ENCODE measurements at places on chromosomes 7 and 10. TPM values are rescaled to one million over a fixed set of nuclear protein-coding genes. Genes with fewer than 3 reads are reported as not detected.

- DNase-seq = no peak
These were observed 128.4 kb upstream of the SMIM30 start for GRCh38 chr7:113246738-113247137.

DNA sequence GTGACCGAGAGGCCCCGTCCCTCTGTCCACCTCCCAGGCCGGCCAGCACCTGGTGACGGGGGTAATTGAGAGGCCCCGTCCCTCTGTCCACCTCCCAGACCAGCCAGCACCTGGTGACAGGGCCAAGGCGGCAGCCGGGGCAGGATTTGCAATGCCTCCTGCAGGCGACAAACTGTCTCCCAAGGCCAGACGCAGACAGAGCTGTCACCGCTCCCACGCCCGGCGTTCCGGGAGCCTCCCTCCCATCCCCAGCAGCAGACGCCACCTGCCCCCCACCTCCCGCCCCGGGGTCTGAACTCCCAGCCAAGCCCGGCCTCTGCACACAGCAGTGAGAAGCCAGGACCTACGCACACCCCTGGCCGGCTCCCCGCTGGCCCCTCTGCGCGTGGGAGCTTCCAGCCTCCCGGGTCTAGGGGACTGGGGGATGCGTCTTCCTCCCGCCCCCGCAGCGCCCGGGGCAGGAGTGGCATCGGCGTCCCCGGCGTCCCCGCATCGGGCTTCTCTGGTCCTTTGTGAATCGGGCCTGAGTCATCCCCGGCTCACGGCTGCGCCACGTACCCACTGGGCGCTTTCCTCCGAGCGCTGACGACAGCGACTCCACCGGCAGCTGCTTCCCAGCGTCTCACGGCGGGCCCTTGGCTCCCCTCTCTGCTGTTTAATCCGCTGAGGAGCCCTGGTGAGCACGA, 95.1 kb upstream of the DIP2C start:
- DNase-seq = no peak

Gene FEZF1
- total RNA-seq = not detected

GRCh38 chr7:69445541-69445940, 152.7 kb upstream of the AUTS2 start:
- no peak for DNase-seq

DNA sequence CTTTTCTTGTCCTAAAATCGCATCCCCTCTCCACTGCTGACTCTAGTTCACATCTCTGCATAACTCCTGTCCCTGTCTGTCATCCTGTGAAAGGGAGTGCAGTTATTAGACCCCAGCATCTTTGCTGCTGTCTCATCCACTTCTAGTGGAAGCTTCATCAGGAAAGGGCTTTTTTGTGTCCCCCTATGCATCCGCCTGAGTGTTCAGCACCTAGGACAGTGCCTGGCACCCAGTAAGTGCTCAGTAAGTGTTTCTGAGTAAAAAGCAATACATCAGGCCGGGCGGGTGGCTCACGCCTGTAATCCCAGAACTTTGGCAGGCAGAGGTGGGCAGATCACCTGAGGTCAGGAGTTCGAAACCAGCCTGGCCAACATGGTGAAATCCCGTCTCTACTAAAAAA, 211.8 kb upstream of the FOXK1 start:
- DNase-seq = no peak

Gene IDI2
- total RNA-seq = not detected

DNA sequence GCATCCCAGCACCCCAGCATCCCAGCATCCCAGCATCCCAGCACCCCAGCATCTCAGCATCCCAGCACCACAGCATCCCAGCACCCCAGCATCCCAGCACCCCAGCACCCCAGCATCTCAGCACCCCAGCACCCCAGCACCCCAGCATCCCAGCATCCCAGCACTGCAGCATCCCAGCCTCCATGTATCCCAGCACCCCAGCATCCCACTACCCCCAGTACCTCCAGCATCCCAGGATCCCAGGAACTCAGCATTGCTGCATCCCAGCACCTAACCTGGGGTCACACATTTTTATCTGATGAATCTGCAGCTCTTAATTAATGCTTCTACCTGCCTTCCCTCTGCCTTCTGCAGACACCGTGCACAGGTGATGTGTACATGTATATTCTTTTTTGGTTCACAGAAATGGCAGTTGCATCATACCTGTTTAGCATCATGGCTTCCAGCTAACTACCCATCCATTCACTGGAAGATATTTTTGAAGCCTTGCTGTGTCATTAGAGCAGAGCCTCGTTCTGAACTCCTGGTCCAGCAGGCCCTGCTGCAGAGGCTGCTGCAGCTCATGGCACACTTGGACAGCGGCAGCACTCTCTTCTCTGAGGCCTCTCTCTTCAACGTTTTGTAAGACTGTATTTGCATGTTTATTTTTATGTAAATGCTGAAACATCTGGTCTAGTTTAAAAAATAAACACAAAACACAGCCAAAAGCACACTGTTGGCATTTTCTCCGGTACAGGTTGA, 4.6 kb upstream of the CFAP46 start:
- DNase-seq = no peak

DNA sequence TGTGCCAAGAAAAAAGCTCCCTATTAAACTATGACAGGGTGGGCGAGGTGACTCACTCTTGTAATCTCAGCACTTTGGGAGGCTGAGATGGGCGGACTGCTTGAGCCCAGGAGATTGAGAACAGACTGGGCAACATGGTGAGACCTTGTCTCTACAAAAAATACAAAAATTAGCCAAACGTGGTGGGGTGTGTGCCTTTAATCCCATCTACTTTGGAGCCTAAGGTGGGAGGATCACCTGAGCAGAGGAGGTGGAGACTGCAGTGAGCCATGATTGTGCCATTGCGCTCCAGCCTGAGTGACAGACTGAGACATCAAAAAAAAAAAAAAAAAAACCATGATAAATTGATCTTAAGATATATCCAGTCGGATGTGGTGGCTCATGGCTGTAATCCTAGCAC, 11.5 kb downstream of the POLR3A start:
- DNase-seq = no peak

DNA sequence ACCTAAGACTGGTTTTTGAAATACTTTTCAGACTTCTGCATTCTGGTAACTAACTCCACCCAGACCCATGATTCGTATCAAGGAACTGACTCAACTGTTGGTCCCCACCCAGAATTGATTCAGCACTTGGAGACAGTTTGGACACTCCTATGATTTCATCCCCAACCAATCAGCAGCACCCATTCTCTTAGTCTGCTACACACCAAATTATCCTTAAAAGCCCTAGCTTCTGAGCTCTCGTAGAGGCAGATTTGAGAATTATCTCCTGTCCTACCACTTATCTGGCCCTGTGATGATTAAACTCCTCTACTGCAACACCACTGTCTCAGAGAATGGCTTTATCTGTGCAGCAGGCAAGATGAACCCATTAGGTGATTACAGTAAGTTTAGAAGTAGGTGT, 7.7 kb upstream of the GSTO1 start:
- no peak for DNase-seq

Gene SPDYE16
- not detected for total RNA-seq

Gene CAPZA2
- total RNA-seq = 123 TPM

GRCh38 chr10:7370511-7370910, 40.3 kb downstream of the SFMBT2 start:
- no peak for DNase-seq

Gene CDK1
- total RNA-seq = 50.4 TPM

Gene WIPF3
- total RNA-seq = 1.1 TPM
